ENCODE measurements at places on chromosomes 5 and 9.

GRCh38 chr9:92639791-92640271 is 30.1 kb downstream of the IPPK start:
- no peak for DNase-seq

- DNase-seq = no peak
These were observed 213.8 kb downstream of the ARHGAP26 start for GRCh38 chr5:142984011-142984410.

- DNase-seq = no peak
These were observed 1.3 kb downstream of the RASA1 start for GRCh38 chr5:87268970-87269377.

GRCh38 chr5:51386916-51387883 is 4.0 kb downstream of the ISL1 start:
- no peak for DNase-seq

GRCh38 chr9:21974722-21975409 is 19.3 kb downstream of the CDKN2A start:
- DNase-seq = no peak
